ENCODE measurements at places on chromosomes 1 and 21.

GRCh38 chr1:1985375-1986050, 18.1 kb downstream of the CFAP74 start:
- no peak for DNase-seq

DNA sequence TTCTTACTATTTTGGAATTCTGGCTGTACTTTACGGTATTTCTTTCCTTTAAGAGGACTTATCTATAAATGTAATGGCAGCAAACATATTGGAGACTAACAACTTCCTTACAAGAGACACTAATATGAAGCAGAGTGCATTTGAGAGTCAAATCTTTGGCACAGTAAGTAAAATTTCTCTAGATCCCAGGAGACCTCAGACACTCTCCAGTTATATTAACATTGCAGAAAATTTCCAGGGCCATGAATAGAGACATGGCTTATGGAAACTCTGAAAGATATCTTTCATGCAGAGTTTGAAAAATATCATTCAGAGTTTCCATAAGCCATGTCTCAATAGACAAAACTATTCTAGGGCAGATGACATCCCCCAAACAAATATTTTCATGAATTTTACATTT, 51.2 kb downstream of the IL23R start:
- no peak for DNase-seq

GRCh38 chr21:36640174-36640720, 58.7 kb upstream of the SIM2 start:
- DNase-seq = no peak

DNA sequence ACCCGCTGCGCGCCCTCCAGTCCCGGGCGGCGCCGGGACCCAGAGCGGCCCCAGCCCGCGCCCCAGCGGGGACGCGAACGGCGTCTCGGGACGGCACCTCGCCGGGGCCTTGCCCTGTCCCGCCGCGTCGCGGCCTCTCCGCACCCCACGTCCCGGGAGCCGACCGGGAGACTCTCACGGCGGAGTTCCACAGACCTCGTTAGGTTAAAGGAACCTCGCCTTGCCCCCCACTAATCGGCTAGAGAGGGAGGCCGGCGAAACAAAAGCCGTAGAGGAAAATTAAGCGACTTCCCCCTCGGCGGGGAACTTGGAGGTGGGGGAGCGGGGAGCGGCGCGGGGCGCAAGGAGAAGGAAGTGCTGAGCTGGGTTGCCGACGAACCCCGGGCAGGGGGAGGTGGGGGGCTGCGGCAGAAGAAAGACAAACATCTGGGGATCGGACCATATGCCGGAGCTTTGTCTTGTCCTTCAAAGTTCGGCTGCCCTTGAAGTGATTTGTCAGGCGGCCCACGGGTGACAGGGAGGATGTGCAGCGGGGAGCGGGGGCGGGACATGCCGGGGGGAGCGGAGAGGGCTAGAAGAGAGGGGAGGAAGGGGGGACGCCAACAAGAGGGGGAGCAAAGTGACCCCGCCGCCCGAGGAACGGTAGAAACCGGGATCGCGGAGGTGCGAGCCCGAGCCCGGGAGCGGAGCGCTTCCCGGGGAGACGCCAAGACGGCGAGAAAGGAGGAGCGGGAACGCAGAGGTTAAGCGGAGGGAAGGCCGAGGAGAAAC, 120.0 kb upstream of the RRP15 start:
- no peak for DNase-seq

- no peak for DNase-seq
These were observed 39.9 kb downstream of the SIPA1L2 start for GRCh38 chr1:232589812-232590743.

- DNase-seq = no peak
These were observed 192.1 kb upstream of the DAB1 start for GRCh38 chr1:57615956-57616355.

- DNase-seq = no peak
These were observed 1.6 kb upstream of the ANKRD65 start for GRCh38 chr1:1422465-1423244.

- no peak for DNase-seq
These were observed 58.8 kb downstream of the NAV1 start for GRCh38 chr1:201597551-201598230.

DNA sequence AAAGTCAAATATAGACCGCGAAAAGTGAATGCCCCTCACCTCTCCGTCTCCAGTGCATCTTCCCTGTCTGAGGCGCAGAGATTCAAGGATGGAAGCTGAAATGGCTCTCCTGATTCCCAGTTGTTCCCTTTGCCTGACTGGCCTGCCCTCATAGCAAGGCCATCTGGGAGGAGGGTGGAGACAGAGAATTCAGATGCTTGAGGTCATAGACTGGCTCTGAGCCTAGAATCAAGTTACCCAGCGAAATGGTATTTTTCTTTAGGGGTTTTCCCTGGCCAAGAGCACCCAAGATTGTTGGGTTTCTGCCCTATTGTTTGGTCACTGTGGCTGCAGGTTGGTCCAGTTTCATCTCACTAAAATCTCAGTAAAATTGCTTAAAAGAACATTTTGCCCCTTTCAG, 7.2 kb downstream of the METTL13 start:
- no peak for DNase-seq

GRCh38 chr1:222994511-222995235, 148.4 kb downstream of the TLR5 start:
- no peak for DNase-seq

DNA sequence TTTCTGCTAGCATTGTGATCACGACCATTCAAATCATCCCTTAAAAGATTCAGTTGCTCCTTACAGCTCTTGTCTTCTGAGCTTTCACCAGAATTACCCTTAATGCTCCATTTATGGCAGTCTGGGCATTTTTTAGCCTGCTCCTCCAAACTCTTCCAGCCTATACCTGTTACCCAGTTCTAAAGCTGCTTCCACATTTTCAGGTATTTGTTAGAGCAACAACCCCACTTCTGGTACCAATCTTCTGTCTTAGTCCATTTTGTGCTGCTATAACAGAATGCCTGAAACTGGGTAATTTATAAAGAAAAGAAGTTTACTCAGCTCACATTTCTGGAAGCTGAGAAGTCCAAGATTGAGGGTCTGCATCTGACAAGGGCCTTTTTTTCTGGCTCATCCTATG, 17.2 kb downstream of the MYBPH start:
- DNase-seq = no peak

- no peak for DNase-seq
These were observed 286.2 kb downstream of the SPATA17 start for GRCh38 chr1:217917281-217917887.

- DNase-seq = no peak
These were observed 9.0 kb downstream of the TRIM67 start for GRCh38 chr1:231170875-231171274.

DNA sequence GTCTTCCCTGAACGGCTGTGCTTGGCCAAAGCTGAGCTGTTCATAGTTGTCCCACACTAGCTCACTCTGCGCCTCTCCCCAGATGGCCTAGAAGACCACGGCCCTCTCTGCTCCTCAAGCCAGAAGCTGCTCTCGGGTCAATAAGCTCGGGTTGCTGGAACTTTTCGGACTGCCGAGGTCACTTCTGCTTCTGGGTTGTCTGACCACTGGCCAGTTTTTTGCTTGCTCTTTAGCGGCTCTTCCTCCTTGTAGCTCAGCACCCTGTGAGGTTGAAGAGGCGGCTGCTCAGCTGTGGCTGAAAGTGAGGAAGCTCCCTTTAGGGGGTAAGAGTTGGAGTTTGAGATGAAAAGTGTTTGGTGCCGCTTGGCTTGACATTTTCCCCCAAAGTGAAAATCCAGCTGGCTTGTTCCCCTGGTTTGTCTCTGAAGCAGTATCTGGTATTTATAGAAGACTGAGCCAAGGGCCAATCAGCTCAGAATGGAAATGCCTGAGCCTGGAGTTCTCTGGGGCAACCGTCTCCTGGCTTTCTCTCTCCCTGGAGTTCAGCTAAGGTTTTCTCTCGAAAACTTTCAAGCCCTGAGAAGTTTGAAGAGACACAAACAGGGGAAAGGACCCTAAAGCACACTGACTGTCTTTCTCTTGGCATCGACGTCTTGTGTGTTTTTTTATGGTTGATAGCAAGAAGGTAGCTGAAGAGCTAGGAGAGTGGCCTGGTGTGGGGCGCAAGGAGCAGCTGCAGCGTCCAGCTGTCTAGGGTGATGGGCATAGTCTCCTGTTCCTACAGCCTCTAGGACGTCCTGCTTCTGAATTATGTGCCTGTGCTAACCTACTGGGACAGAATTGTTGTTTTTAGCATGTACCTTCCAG, 72.0 kb downstream of the SYT6 start:
- no peak for DNase-seq

- DNase-seq = no peak
These were observed 2.9 kb downstream of the OR10J5 start for GRCh38 chr1:159532922-159533321.

GRCh38 chr21:42198929-42199867, 19.7 kb upstream of the ABCG1 start:
- DNase-seq = no peak

- DNase-seq = no peak
These were observed 165.5 kb upstream of the NR5A2 start for GRCh38 chr1:199862047-199862446.

DNA sequence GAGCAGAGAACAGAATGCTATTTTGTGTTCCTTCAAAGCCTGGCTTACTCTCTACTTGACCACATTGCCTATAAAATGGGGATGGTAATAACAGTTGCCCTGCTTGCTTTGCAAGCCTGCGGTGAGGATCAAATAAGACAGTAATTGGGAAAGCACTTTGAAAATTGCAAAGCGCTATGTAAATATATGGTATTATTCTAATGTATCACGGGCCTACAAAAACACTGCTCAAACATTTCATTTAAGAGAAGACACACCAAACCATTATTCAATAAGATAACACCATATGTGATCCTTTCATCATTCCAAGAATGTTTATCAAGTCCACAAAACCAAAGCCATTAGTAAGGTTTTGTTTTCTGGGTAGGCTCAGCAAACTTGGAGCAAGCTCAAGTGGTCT, 208.4 kb downstream of the ROR1 start:
- no peak for DNase-seq

DNA sequence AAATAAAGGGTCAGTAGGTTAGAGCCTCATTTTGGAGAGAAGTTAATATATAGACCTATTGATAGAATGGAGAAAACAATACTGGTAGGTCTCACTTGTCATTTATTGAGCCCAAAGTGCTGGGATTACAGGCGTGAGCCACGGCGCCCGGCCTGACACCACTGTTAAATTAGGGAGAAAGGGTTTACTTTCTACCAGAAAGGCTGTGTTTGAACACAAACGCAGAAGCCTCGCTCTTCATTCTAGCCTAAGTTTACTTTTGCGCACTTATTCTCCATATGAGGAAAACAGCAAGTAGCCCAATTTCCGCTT, 710 bp upstream of the PRPF3 start:
- no peak for DNase-seq

GRCh38 chr1:201145132-201145531, 9.1 kb downstream of the TMEM9 start:
- no peak for DNase-seq

DNA sequence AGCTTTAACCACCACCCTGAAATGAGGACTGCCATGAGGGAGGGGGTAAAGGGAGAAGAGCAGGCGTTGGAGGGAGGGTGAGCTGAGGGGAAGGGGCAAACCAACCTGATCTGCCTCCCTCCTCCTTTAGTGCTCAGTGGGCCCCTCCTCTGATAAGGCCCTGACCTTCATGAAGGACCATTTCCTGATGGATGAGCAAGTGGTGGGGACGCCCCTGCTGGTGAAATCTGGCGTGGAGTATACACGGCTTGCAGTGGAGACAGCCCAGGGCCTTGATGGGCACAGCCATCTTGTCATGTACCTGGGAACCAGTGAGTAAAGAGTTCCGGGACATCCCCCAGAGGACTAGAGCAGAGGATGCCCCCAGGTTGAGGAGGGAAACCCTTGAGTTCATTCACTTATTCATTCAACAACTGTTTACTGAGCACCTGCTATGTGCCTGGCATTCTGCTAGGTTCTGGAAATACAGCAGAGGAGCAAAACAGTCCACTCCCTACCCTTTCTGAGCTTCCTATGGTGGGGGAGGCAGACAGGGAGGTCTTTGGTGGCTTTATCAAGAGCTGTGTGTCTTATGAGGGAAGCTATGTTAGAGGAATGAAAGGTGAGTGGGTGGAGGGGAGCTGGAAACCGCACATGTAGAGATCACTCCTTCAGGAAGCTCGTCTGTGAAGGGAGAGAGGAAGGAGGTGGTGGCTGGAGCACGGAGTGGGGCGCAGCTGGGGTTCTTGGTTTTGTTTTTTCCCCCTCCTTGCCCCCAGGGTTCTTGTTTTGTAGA, 19.5 kb downstream of the SEMA4A start:
- DNase-seq = no peak

GRCh38 chr1:31745946-31746670, 18.0 kb downstream of the ADGRB2 start:
- no peak for DNase-seq

DNA sequence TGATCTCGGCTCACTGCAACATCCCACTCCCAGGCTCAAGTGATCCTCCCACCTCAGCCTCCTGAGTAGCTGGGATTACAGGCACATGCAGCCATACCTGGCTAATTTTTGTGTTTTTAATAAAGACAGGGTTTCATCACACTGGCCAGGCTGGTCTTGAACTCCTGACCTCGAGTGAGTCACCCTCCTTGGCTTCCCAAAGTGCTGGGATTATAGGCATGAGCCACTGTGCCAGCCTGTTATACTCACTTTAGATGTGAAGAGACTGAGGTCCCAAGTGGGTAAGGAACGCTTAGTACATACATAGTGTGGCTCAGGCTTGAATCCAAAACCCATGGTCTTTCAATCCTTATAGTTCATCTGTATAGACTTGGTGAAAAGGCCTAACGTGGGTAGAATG, 63.7 kb upstream of the EPS8L3 start:
- DNase-seq = no peak

DNA sequence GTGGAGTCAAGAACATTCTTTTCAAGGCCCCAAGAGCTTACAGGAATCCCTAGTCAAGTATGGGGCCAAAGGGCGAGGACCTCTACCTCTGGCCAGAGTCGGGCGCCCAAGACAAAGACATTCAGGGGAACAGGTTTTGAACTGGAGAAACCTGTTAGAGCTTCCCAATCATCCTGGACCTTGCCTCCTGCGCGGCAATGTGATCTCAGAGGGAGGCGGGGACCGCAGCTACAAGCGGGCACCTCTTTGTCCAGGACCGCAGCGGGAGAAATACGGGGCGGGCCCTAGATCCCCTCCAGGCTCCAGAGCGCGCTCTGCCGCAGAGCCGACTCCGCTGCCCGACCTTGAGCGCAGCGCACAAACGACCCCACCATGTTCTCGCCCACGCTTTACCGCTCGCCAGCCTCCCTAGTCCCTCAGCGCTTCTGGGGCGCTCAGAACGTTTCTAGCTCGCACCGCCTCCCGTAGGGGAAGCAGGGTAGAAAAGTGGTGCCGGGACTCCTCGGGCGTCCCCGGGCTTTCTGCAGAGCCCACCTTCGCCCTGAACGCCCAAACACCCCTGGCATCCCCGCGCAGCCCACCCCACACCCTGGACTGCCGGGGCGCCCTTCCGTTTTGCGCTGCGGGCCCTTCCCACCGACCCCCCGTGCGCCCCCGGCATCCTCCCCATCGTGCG, 28.1 kb downstream of the RABIF start:
- DNase-seq = no peak

- DNase-seq = peak; percentile 18
These were observed 145.0 kb downstream of the DHRS3 start for GRCh38 chr1:12472798-12473551.
